Stimulated activated memory B cell treated with anti-CD40 and anti-IgM and Interleukin-4, amounts not matched to agents 10 μg/mL and 1 μg/mL and 100 μg/mL, for 72 hours (primary cell): ENCODE measurements at places on chromosomes 2 and 18.

- ATAC-seq: no peak
Measured at GRCh38 chr2:178732913-178733312, 74.3 kb downstream of the TTN start.

GRCh38 chr18:10843565-10843964, 305.8 kb downstream of the PIEZO2 start:
- no peak for ATAC-seq

DNA sequence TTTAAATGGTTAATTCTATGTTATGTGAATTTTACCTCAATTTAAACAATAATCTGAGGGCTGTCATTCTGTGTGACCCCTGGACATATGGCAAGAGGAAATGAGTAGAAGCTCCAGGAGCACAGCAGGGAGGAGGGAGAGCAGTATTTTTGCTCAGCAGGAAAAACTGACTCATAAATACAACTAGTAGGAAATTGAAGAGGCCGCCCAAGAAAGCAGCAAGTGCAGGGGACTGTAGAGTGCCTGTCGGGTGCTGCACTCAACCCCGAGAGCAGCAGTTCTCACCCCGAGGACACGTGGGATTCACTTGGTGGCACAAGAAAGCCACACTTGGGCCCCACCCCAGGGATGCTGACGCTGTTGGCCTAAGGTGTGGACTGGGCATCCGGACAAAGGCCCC, 60.8 kb downstream of the NPAS2 start:
- no peak for ATAC-seq

GRCh38 chr18:7890075-7890474, 323.0 kb downstream of the PTPRM start:
- ATAC-seq: no peak

DNA sequence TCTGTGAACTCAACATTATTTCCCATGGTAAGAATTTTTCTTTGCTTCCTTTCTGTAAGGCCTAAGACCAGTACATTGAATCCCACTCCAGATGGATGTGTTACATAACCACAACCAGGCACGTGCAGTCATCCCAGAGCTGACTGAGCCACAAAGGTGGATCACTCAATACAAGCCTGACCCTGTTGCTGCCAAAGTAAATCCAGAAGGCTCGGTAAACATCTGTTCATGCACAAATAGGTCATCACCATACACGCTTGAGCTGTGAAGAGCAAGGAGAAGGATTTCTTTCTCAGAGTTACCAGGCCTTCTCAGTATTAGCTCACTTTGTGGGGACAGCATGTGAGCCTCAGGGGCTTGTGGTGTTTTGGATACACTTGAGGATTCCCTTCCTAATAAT, 791.4 kb upstream of the FANCL start:
- ATAC-seq: no peak

DNA sequence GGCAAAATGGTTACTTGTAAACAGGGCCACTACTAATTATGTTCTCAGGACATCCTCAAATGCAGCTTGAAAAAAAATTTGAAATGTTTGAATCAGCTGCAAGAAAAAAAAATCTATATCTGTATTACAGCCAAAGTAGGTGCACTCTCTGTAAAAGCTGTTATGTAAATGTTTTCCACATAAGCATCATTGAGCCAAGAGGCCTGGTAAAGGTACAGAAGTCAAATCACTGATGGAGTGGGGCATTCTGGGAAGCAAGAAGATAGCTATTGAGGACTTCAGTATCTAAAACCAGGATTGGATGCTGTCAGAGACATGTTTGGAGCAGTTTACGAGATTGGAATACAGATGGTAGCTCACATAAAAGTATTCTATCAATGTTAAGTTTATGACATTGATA, 80.3 kb downstream of the MAPRE2 start:
- no peak for ATAC-seq

DNA sequence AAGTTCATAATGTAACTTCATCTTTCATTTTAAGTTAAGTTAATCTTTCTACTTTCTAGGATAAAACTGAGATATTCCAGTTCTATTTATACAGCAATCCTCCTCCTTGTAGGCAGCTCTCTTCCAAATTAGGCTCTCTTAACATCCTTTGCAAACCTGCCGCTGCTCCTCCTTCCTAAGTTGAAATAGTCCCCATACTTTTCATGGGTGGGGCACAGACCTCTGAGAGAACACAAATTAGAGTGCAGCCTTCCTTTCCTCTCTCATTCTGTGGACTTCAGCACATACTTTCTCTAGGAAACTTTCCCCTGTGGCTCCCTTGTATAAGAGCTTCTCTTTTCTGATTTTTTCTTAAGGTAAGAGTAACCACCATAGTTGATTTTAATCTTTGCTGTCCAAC, 28.3 kb downstream of the TWSG1 start:
- ATAC-seq: no peak

GRCh38 chr2:29011418-29012060, 30.4 kb downstream of the TOGARAM2 start:
- peak; percentile 53 for ATAC-seq

GRCh38 chr2:100990166-100990565, 11.9 kb upstream of the RPL31 start:
- ATAC-seq: no peak

GRCh38 chr2:119225105-119225865, 1.7 kb downstream of the STEAP3 start:
- no peak for ATAC-seq

DNA sequence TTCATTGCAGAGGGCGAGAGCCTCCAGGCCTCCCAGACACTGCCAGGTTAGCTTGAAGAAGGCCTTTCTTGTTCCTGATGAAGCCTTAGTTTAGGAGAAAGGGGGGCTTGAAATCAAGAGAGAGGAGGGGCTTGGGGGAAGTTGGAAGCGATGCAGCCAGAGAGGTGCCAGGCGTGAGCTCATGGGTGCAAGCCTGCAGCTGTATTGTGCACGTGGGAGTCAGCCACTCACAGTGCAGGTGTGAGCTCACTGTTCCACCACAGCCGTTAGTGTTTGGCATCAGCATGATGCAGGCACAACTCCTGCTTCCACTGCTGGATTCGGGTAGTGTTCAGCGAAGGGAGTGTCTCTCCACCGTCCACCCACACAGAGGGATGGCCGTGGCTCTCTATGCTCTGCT, 68.4 kb upstream of the ALPP start:
- no peak for ATAC-seq

- ATAC-seq: no peak
Measured at GRCh38 chr2:225756198-225756597, 356.7 kb downstream of the NYAP2 start.

- no peak for ATAC-seq
Measured at GRCh38 chr2:174399171-174399570, 3.6 kb downstream of the SCRN3 start.

DNA sequence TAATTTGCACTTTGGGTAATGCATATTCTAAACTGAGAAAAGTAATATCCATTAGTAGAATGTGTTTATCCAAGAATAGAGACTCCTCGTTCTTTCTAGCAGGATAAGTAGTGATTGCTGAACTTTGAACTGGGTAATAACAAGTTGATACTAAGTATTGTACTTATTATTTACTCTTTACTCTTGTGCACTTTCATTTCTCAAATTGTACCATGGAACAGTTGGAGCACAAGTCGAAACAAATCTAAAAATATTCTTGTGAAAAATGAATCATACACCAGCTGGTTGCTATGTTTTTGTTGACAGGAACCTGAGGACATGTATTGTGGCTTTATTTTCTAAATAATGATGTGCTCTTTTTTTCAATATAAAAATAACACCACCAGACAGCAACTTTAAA, 111.9 kb downstream of the RGPD3 start:
- ATAC-seq: no peak

- ATAC-seq: no peak
Measured at GRCh38 chr2:239469106-239469960, 68.5 kb upstream of the HDAC4 start.

DNA sequence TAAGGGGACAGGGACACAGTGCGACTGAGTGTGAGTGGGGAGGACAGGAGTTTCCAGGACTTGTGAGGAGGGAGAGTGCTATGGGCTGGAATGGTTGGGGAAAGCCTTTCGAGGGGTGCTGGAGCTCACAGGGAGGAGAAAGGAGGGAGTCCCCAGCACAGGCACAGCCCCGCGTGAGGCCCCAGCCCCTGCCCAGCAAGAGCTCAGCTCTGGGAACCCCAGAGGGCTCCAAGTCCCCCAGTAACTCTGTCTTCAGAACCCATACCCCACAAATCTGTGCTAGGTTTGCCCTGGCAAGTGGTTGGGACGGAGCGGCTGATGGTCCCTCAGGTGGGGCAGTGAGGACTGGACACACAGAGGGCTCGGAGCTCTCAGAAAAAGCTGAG, 75.4 kb downstream of the SFXN5 start:
- no peak for ATAC-seq

GRCh38 chr2:1766425-1766824, 22.1 kb upstream of the PXDN start:
- ATAC-seq: peak; percentile 36

- ATAC-seq: no peak
Measured at GRCh38 chr2:172420216-172420615, 7.2 kb upstream of the ITGA6 start.

DNA sequence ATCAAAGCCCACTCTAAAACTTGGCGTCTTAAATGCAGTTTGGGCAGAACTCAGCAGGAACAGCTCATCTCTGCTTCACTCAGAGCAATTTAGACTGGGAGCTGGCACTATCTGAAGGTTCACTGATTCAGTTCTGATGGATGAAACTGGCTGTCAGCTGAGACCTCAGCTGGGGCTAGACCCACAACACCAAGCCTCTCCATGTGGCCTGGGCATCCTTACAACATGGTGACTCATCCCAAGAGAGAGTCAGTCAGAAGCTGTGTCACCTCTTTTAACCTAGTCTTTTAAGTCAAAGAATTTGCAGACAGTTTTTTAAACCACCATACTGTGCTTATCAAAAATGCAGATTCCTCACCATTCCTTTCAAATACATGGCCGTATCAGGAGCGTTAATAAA, 62.6 kb upstream of the ZNF397 start:
- ATAC-seq: no peak

DNA sequence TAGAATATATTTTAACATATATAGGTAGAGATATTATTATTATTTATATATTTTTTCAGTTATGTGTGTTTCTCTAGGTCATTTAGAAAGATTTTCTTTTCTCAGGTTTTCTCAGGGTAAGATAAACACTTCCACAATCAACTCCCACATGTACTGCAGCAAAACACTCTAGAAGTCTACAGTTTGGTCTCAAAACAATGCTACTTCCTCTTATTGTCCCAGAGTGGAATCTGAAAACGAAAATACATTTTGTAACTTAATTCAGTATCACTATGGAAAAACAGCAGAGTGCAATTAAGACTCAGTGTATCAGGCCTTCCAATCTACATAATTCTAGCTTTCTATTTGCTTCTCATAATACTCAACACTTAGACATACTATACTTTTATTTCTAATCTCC, 190.1 kb upstream of the SLC35G4 start:
- no peak for ATAC-seq

DNA sequence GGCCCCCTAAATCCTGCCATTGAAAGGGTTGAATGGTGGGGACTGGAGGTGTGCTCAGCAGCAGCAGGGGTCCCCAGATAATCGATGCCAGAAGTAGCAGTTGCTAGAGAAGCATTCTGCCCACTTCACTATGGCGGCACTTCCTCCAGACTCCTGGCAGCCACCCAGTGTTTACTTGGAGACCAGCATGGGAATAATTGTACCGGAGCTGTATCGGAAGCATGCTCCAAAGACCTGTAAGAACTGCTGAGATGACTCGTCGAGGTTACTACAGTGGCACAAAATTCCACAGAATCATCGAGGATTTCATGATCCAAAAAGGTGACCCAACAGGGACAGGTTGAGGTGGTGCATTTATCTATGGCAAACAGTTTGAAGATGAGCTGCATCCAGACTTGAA, 11.0 kb upstream of the GAREM2 start:
- no peak for ATAC-seq

- no peak for ATAC-seq
Measured at GRCh38 chr2:209974576-209974975, 27.9 kb upstream of the RPE start.

DNA sequence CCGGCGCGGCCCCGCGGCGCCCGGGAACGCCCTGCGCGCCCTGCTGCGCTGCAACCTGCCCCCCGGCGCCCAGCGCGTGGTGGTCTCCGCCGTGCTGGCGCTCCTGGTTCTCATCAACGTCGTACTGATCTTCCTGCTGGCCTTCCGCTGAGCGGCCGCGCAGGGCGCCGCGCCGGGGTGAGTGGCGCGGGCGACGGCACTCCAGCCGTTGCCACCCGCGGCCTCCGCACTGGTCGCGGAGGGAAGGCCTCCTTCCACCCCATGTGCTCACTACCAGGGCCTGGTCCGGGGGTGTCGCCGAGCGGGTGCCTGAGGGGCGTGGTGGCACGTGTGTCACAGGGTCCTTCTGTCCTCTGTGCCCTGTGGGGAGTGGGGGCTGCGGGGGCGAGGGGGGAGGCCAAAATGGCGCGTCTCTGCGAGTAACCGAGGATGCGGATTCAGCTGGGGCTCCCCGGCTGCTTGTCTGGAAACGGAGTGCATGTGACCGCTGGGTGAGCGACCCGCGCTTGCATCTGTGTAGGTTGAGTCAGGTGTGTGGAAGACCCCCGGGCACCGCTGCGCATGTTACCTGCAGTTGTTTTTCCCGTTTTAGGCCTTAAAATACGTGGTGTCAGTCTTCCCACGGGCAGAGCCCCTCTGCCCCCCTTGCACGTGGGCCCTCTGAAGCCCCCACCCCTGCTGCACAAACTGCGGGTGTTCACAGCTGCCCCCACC, 58.0 kb downstream of the FAM168B start:
- no peak for ATAC-seq

GRCh38 chr2:230821261-230821990, 43.3 kb upstream of the ITM2C start:
- no peak for ATAC-seq

GRCh38 chr2:100413571-100413970, 3.9 kb downstream of the CHST10 start:
- ATAC-seq: no peak

GRCh38 chr2:182920631-182921056, 54.2 kb upstream of the FRZB start:
- peak; percentile 32 for ATAC-seq

DNA sequence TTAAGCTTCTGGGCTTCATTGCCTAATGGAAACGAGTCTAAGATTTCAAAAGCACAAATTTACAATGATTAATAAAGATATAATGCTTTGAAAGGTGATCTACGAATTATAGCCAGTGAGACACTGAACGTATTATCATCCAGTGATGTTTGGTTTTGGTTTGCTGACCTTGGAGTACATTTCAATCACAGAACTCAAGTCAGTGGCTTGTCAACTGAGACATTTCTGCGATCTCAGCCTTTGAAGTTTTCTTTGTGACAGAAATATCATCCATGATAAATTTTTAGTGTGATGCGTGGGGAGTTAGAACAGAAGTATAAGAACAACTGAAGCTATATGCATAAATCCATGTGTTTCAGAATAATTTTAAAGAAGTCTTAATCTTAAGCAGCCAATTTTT, 263.8 kb downstream of the TCF4 start:
- no peak for ATAC-seq

DNA sequence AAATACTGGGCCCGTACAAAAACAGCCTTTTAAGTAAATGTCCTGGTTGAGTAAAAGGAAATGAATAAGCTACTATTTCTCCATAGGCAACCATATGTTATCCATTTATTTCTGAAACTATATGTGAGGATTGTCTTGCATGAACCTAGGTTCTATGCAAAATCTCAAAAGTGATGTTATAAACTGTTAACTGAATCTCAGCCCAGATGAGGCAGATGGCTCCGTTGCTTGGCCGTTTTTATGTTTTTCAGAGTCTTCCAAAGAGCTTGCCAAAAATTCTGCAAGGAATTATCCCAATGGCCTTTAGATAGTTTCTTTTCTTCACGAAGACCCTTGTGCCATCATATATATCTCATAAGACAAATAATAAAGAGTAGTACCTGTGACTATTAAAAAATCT, 1669.5 kb upstream of the DDX18 start:
- ATAC-seq: no peak
